ENCODE measurements at places on chromosomes 7 and 10. TPM values are rescaled to one million over a fixed set of nuclear protein-coding genes. Genes with fewer than 3 reads are reported as not detected.

DNA sequence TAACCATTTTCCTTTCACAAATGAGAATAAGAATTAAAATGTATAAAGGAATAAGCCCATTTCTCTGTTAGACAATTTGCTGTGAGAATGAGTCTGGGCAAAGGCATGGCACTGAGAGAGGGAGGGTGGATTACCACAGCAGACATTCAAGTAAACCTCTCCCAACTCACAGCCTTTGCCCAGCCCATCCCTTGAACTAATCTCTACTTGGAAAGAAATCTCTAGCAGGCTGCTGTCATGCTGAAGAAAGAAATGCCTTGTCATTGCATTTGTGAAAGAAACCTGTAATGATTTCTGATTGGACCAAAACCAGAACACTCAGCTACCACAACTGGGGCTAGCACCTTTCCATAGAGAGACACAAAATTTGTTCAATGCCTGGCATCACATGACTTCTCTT is 39.2 kb downstream of the CH25H start:
- peaks cover 17% of the 10 kb centered on the region for H3K4me1 ChIP-seq
- H3K4me3 ChIP-seq, result no peak overlapping the region
- H3K36me3 ChIP-seq, result no peaks in the 10 kb centered on the region
- DNase-seq, result no peak

- H3K4me3 ChIP-seq, result no peak overlapping the region
- DNase-seq, result peak; percentile 87
- H3K4me1 ChIP-seq, result peaks cover 21% of the 10 kb centered on the region
- peak overlapping the region; percentile 79 for H3K27ac ChIP-seq
- no peaks in the 10 kb centered on the region for H3K27me3 ChIP-seq
- H3K36me3 ChIP-seq, result no peaks in the 10 kb centered on the region
These were observed 20.5 kb upstream of the RASGEF1A start for GRCh38 chr10:43287056-43288007.

DNA sequence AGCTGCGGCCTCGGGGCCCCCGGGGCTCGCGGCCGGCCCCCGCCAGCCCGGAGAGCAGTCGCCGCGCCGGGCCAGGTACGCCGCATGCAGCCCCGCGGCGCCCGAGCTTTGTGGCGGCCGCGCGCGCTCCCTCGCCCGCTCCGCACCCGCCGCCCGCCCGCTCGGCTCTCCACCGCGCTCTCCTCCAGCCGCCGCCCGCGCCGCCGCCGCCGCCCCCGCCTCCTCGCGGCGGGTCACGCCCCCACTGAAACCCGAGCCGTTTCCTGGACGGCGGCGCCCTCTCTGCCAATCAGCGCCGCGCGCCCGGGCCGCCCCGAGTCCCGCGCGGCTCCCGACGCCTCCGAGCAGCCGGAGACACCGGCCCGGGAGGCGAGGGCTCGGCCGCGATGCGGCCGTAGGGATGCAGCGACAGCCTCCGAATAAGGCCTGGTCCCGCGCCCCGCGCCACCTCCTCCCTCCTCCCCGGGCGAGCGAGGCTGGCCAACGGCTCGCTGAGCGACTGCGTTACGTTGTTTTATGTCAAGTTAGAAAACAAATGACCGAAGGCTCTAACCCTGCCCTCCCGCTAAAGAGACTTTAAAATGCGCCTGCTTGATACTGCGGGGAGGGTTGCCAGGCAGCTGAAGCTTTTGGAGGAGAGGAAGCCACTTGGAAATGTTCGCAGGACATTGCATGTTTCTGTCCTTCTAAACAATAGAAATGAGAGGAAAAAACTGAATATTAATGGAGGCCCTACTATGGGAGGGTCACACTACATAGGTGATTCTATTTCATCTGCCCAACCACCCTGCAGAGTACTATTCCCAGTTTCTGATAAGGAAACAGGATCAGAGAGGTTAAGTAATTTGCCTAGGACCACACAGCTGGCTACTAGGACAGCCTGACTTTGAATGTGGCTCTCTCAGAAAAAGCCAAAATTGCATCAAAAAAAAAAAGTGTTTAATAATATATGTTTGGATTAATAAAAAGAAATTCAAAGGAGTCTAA is at the start of gene FGFR2:
TSS of gene FGFR2 (minus strand) at position 182 of the 987 bp plus-strand sequence. CDS start 4,627 bp downstream, outside the sequence.
- H3K4me1 ChIP-seq, result peaks cover 4% of the 10 kb centered on the region
- H3K4me3 ChIP-seq, result peak within 1 kb of the TSS; percentile 52
- DNase-seq, result peak; percentile 83

FAM25C gene
- not detected for total RNA-seq
